ENCODE measurements at places on chromosomes 2 and 18. TPM values are rescaled to one million over a fixed set of nuclear protein-coding genes. Genes with fewer than 3 reads are reported as not detected.

ATAD2B gene
- 5.7 TPM for total RNA-seq

SLC19A3 gene
- total RNA-seq: 1.0 TPM

HOXD12 gene
- total RNA-seq: not detected

FARP2 gene
- total RNA-seq: 24.0 TPM

SH3RF3 gene
- total RNA-seq: 0.20 TPM

CENPA gene
- total RNA-seq: 49.5 TPM

TMEM214 gene
- 104 TPM for total RNA-seq
